ENCODE measurements at places on chromosomes 2 and 18.

- no peak for DNase-seq
Observed at GRCh38 chr18:2354292-2354691, 217.0 kb downstream of the METTL4 start.

GRCh38 chr2:42880738-42881690, 88.6 kb upstream of the HAAO start:
- DNase-seq: no peak

DNA sequence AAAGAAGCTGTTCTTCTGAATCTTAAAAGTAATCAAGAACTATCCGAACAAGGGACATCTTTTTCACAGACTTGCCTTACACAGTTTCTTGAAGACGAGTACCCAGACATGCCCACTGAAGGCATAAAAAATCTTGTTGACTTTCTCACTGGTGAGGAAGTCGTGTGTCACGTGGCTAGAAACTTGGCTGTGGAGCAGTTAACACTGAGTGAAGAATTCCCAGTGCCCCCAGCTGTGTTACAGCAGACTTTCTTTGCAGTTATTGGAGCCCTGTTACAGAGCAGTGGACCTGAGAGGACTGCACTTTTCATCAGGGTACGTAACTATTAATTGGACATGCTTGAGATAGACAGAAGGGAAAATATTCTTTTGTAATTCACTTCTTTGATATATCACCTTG, 2.4 kb downstream of the MRPL44 start:
- DNase-seq: peak; percentile 45

GRCh38 chr2:71605781-71606241, 152.4 kb downstream of the DYSF start:
- no peak for DNase-seq

- DNase-seq: no peak
Observed at GRCh38 chr2:64142741-64143168, 1.5 kb downstream of the PELI1 start.

GRCh38 chr18:34364699-34365098, 140.0 kb upstream of the NOL4 start:
- no peak for DNase-seq

DNA sequence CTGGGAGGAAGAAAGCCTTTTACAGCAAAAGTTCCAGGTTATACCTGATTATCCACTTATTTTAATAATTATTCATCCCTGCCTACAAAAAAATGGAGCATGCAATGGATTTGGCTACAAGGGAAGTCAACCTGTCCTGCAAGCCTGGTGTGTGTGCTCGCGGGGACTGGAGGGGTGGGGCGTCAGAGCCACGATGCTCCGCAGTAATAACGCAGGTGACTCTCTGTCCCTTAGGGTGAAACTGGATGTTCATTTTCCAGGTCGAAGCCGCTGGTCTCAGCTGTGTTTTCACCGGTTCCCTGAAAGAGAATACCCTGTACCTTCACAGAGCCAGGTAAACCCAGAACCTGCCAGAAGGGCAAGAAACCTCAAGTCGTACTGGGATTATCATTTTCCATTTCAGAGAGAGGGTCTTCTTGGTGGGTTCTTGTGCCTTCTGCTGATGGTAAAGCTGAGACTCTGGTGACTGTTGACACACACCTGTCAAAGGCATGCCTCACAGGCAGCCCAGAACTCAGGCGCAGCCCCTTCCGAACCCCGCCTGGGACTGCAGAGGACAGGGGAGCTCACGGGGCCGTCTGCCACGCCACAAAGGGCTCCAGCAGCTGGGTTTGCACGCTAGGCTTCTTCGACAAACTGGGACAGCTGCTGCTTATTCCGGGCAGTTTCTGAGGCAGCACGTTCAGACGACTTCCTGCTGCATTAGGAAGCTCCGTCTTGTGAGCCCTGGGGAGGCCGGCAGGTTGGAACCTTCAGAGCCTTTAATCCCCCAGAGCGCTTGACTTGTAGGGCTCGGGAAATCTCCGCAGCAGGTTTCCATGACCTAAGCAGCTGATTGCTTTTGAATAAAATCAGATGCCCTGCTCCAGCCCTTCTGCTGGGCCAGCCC, 58.6 kb downstream of the KCNG2 start:
- DNase-seq: peak; percentile 35

- DNase-seq: peak; percentile 33
Observed at GRCh38 chr2:15939854-15940660, at the start of gene MYCN. TSS of gene MYCN (plus strand) at chr2:15940550. CDS start at chr2:15942065, 1,515 bp downstream.

GRCh38 chr18:11989174-11989573, 7.9 kb downstream of the IMPA2 start:
- no peak for DNase-seq

DNA sequence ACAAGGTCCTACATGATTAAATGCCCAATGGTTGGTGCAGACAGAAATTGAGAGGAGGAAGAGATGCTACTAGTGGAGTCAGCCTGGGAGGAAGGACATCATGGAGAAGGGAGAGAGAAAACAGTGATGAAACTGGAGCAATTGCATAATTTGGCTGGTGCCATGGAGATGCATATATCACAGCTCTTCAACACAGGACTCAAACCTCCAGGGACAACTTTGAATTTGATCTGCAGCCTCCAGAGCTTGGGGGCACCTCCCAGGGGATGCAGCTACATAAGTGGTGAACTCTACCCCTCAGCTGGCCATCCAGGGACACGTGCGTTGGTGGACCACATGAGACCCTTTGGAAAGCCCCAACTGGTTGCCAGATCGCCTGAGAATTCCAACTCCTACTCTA, 80.4 kb downstream of the CTAGE1 start:
- DNase-seq: peak; percentile 31

GRCh38 chr18:48138660-48139430, 208.4 kb upstream of the SMAD2 start:
- DNase-seq: no peak

DNA sequence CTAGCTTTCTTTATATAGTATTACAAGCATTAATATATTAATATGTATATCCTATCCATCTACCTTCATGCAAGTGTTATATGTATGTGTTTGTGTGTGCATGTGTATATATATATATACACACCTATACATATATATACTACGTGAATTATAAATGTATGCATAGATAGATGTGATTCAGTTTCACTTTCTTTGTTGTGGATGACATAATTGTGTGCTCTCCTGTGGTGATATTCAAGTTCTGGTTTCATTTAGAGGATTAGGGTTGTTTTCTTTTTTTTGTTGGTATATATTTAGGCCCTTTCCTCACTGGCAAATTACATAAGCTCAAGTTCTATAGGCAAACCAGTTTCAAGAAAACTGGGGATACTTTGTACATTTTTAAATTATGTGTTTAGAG, 225.7 kb upstream of the FANCL start:
- no peak for DNase-seq

- DNase-seq: no peak
Observed at GRCh38 chr2:218217360-218218267, 625 bp downstream of the ARPC2 start.

- no peak for DNase-seq
Observed at GRCh38 chr2:148619560-148620195, 24.9 kb upstream of the EPC2 start.

DNA sequence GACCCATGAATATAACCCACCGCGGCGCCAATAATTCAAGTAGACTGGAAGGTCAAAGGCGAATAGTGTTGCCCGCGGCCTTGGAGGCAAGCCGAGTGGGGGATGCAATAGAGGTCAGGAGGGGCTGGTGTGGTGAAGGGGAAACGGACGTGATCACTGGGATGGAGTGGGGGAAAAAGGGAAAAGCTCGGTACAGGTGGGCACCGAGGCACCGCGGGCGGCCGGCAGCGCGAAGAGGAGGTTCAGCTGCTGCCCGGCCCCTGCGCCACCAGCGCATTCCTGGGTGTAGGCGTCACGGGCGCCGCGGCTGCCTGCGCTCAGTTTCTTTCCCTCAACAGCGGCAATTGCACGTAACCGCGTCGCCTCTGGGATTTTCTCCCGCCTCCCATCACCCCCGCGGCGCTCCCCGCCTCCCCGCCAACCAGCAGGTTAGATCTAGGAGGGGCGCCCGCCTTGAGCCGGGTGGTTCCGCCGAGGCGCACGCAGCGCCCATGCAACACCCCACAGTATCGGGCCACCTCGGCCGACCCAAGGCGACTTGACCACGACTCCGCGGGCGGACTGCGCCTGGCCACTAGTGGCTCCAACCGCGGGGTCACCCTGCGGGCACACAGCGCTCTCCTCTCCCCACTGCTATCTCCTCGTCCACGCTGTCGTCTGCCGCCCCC, 1.5 kb downstream of the RND3 start:
- DNase-seq: peak; percentile 80

DNA sequence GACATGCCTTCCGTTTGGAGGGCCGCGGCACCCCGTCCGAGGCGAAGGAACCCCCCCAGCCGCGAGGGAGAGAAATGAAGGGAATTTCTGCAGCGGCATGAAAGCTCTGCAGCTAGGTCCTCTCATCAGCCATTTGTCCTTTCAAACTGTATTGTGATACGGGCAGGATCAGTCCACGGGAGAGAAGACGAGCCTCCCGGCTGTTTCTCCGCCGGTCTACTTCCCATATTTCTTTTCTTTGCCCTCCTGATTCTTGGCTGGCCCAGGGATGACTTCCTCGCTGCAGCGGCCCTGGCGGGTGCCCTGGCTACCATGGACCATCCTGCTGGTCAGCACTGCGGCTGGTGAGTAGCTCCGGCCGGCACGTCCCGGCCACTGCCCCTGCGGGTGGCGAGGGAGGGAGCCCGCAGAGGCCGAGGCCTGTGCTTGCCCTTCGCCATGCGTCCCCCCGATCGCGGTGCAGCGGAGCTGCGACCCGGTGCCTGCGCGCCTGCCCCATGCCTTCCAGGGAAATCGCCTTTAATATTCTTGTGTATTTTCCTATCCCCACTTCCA, 1.2 kb downstream of the BMPR2 start:
- DNase-seq: peak; percentile 45

- no peak for DNase-seq
Observed at GRCh38 chr18:13362607-13363006, 144.0 kb downstream of the LDLRAD4 start.

- no peak for DNase-seq
Observed at GRCh38 chr2:113190871-113191270, 17.1 kb downstream of the PSD4 start.

DNA sequence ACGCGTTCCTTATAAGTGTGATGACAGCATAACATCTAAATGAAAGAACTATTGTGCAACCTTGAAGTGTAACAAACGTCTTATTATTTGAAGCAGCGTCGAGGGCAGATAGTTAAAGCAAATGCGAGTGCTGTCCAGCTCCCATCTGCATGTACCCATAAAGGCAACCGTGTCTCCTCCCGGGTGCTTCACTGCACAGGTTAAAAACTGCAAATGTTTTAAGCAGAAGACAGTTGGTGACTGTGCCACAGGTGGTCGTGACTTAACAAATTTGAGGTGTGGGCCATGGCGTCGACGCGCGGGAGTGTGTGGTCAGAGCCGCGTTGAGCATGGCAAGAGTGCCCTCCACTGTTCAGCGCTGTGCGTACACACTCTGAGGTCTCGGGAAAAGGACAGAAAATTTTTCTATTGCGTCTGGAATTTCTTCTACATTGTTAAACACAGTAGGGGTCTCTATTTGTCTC, 6.4 kb downstream of the SALL3 start:
- no peak for DNase-seq

DNA sequence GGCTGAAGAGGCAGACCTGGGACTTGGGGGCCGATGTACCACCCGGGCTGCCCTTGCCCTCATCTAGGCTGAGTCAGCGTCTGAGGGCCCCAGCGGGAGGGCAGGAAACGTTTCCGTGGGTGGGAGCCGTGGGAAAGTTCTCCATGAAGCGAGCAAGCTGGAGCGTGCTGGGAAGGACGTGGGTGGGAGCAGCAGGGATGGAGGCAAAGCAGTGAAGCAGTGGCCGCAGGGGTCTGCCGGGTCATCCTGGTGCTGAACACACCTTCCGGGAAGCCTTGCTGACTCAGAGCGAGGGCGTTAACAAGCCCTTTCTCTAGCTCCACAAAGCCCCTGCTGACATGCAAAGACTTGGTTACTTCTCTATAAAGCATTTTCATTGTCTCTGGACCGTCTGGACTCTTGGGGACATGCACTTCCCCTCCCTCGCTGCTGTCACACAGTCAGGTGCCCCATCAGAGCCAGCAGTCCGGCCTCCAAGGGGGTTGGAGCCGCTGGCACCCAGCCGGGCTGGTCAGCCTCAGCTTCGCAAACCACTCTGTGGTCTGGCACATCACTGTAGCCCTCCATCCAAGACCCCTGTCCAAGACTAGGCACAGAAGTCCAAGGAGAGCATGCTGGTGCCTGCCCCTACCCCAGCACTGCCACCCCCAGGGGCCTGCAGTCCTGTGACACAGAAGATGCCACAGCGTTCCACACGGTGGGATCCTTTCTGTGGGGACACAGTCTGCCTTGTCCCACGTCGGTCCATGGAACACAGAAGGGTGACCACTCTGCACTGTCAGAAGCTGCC, 115.1 kb upstream of the GPC1 start:
- peak; percentile 81 for DNase-seq

DNA sequence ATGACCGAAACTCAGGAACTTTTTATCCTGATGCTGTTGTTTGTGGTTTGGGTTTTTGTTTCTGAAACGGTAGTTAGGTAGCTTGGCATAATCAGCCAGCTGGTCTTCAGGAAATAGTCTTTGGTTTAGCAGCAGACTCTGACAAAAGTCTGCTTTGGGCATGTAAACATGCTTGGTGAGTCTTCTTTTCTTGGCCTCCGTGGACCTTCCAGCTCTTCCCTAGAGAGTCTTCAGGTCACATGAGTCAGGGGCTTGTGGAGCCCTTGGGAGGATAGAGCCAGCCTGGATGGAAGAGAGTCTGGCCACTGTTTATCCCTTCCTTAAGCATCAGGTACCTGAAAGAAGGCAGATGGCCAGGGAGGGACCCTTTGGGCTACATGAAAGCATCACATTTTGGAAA, 154.5 kb downstream of the MGAT5 start:
- peak; percentile 52 for DNase-seq

DNA sequence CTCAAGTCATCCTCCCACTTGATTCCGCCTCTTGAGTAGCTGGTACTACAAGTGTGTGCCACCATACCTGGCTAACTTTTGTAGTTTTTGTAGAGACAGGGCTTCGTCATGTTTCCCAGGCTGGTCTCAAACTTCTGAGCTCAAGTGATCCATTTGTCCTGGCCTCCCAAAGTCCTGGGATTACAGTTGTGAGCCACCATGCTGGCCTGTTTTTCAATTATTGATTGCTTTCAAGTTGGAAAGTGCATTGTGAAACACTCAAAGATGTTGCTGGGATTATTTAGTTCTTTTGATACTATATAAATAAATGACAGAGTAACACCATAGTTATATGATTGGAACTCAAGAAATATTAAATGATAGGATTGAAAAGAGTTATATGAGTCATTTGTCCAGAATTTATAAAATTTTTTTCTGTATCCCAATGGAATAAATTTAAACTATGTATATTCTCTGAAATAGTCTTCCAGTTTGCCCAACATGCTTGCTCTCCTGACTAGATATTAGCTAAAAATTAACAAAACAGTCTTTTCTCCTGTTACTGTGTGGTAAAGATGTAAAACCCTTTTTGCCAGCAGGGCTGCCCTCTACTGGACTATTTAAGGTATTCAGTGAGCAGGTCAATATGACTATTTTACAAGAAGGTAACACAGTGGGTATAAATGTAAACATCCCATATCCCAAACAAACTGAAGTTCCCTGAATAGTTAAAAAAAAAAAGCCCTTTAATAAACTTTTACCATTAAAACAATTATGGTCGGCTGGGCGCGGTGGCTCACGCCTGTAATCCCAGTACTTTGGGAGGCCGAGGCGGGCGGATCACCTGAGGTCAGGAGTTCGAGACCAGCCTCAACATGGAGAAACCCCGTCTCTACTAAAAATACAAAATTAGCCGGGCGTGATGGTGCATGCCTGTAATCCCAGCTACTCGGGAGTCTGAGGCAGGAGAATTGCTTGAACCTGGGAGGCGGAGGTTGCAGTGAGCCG, 42.7 kb downstream of the ACSL3 start:
- DNase-seq: peak; percentile 81
